ENCODE measurements at places on chromosomes 1 and 21. TPM values are rescaled to one million over a fixed set of nuclear protein-coding genes. Genes with fewer than 3 reads are reported as not detected.

GRCh38 chr1:6083801-6084446, 38.2 kb downstream of the KCNAB2 start:
- H3K27ac ChIP-seq: no peak overlapping the region
- peaks cover 13% of the 10 kb centered on the region for H3K4me1 ChIP-seq
- H3K27me3 ChIP-seq: peaks cover 11% of the 10 kb centered on the region

- no peak overlapping the region for H3K4me3 ChIP-seq
- DNase-seq: no peak
- H3K4me1 ChIP-seq: no peaks in the 10 kb centered on the region
- H3K27ac ChIP-seq: no peak overlapping the region
- H3K36me3 ChIP-seq: no peaks in the 10 kb centered on the region
Observed at GRCh38 chr1:91173346-91173890, 151.6 kb upstream of the ZNF644 start.

GRCh38 chr21:40947713-40948112, 100.8 kb upstream of the DSCAM start:
- DNase-seq: no peak
- H3K4me3 ChIP-seq: no peak overlapping the region
- H3K4me1 ChIP-seq: no peaks in the 10 kb centered on the region
- H3K27me3 ChIP-seq: no peaks in the 10 kb centered on the region

DNA sequence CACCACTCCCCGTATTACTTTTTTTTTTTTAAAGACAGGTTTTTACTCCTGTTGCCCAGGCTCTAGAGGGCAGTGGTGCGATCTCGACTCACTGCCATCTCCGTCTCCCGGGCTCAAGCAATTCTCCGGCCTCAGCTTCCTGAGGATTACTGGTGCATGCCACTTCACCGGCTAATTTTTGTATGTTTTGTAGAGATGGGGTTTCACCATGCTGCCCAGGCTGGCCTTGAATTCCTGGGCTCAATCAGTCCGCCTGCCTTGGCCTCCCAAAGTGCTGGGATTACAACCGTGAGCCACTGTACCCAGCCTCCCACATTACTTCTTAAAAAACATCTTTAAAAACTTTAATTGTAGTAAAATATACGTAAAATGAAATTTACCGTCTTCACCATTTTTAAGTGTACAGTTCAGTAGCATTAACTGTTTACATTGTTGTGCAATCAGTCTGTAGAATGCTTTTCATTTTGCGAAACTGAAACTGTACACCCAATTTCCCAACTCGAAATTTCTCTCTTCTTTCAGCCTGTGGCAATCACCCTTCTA, 77.0 kb downstream of the ZMYM4 start:
- peaks cover 3% of the 10 kb centered on the region for H3K36me3 ChIP-seq
- no peaks in the 10 kb centered on the region for H3K27me3 ChIP-seq
- DNase-seq: no peak
- no peak overlapping the region for H3K27ac ChIP-seq

Gene CADM3
- total RNA-seq: 5.8 TPM

Measured in type B pancreatic cell (in vitro differentiated cells).